NCI-H146 (cell line): ENCODE measurements at places on chromosomes 16 and 17.

- DNase-seq = no peak
Measured at GRCh38 chr17:18946536-18946935, 5.4 kb upstream of the SLC5A10 start.

DNA sequence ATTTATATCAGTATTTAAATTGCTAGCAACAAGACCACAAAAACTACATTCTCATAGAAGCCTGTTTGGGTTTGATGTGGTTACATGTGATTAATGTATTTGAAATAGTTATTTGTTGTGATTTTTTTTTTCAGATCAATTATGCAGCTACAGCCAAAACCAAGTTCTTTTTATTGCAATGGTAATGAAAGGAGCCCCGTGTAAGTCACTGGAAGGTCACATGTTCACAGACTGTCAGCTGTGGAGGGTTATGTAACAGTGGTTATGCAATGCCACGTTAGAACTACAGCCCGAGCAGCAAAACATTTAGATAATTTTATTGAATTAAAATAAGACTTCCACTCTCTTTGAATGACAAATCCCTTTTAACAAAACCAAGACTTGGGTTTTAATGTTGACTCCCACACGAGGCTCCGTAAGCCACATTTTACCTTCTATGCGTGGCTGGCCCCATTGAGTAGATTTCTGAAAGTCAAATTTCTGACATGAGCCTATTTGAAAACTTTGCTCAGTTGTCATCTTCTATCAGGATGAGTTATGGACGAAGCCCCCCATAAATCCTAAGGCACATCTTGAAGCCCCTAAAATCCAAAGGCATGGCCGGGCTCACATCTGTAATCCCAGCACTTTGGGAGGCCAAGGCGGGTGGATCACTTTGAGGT lies 41.8 kb upstream of the SEC14L1 start:
- DNase-seq = no peak

- DNase-seq = no peak
Measured at GRCh38 chr16:57724531-57724930, 11.0 kb upstream of the KATNB1 start.

- no peak for DNase-seq
Measured at GRCh38 chr16:12458591-12459358, 344.9 kb downstream of the CPPED1 start.

DNA sequence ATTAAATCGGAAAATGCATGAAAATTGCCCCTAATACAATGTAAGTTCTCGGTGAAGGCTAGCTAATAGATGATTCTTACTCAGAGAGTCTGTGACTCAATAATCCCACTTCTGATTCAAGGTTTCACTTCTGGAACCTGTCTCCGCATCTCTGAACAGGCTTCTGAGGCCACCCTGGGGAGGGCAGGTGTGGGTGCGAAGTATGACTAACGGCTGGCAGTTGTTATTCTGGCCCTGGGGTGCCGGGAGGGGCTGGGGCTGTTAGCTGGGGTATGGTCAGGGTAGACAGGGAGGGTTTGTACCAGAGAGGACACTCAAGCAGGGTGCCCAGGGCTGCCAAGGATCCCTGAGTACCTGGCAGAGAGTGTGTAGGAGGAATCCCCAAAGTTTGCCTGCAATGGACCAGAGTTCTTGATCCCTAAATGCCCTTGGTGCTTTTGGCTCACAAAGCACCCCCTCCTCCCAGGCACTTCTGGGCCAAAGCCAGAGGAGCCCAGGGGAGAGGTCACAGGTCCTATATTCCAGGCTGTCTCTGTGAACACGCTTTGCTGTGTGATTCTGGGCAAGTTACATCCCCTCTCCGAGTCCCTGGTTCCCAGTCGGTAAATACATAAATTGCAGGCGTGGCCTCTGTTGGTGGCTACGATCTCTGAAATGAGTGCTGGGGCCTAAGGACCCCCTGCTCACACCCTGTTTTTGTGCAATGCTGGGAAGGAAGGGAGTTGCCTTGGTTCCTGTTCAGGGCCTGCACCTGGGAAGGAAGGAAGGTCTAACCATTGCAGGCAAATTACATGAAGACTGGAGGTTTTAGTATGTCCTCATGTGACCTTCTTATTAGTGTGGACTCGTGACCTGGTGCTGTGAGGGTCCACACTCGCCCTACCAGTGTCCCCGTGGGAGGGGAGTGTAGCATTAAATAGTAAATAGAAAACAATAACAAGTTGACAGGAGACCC lies 49.9 kb upstream of the CPNE2 start:
- DNase-seq = no peak

DNA sequence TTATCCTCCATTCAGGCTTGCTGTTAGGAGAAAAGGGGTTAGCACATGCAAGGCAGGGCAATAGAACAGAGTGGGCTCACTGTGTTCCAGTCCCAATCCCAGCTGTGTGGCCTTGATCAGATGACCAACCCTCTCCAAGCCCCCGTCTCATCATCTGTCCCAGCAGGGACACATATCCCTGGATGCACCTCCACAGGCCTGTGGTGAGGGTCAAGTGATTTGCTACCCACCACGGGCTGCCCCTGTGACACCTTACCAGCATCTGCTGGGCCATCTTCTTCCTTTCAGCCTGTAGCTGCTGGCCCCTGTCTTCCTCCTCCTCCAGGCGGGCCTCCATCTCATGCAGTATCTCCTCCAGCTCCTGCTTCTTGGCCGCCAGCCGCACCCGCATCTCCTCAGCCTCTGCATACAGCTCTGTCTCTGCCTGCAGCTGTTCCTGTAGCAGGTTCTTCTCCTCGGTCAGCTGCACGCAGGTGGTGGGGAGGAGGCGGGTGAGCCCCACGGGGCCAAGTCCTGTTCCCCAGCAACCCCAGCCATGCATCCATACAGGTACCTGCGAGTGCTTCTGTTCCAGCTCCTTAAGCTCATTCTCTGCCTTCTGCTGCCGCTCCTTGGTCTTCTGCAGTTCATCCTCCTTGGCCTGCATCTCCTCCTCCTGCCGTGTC lies 91.3 kb downstream of the NDE1 start:
- DNase-seq = no peak

- DNase-seq = no peak
Measured at GRCh38 chr17:21357281-21357680, 18.9 kb upstream of the KCNJ12 start.

DNA sequence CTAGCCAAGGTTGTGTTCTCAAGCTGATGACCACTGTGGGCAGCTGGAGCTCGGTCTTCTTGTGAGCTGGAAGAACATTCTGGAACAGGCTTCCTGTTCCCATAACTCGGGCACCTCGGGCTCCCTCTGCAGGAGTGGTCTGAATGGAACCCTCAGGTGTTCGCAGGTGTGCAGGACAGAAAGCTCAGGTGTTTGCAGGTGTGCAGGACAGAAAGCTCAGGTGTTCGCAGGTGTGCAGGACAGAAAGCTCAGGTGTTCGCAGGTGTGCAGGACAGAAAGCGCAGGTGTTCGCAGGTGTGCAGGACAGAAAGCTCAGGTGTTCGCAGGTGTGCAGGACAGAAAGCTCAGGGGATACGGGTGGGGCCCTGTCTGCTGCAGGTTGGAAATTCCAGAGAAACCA lies 109.0 kb upstream of the CACNG5 start:
- DNase-seq = peak; percentile 10

GRCh38 chr16:898761-899682 lies 71.8 kb downstream of the LMF1 start:
- no peak for DNase-seq

DNA sequence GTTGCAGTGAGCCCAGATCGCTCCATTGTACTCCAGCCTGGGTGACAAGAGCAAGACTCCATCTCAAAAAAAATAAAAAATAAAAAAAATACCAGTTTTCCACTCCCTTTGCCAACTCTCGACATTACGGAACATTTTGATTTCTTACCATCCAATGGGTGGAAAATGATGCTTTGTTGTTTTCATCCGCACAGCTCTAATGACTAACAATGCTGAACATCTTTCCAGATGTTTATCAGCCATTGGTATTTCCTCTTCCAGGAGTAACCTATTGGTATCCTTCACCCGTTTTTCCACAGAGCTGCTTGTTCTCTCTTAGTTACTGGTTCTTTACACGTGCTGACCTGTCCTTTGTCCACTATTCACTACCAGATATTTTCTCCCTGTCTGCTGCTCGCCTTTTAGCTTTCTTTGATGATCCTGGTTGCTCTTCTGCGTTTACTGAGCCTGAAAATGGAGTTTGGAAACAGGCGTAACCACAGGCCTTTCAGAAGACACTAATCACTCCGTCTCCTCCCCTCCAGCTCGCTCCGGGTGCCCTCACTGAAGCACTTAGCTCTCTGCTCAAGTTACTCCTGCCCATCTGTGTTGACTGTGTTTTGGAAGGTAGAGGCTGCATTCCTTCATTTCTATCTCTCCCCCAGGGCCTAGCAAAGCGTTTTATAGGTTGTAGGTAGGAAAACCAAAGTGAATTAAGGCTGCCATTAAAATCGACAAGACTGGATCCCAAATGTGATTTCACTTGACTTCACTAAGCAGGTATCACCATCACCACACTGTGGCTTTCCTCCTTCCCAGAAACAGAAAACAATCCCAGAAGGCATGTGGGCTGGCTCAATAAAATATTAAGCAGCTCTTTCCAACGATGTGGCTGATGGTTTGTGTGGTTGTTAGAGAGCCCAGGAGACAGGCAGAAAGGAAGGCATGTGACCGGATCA lies 8.9 kb downstream of the SHPK start:
- no peak for DNase-seq

DNA sequence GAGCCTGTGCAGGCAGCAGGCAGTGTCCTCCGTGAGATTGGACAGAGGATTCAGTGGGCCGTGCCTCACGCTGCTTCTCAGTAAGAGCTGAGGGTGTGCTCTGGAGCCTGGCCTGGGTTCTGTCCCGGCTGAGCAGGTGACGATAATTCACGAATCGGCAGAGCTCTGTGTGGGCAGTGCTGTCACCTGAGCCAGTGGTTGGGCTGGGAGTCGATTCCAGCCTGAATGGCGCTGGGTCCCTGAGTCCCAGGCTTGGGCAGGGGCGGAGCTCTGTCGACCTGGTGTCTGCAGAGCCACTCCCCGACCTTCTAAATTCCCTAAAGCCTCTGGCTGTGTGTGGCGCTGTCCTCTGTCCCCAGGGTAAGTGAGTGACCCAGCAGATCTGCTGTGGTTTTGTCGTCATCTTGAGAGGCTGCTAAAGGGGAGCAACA lies 8.4 kb downstream of the ACSF3 start:
- no peak for DNase-seq

DNA sequence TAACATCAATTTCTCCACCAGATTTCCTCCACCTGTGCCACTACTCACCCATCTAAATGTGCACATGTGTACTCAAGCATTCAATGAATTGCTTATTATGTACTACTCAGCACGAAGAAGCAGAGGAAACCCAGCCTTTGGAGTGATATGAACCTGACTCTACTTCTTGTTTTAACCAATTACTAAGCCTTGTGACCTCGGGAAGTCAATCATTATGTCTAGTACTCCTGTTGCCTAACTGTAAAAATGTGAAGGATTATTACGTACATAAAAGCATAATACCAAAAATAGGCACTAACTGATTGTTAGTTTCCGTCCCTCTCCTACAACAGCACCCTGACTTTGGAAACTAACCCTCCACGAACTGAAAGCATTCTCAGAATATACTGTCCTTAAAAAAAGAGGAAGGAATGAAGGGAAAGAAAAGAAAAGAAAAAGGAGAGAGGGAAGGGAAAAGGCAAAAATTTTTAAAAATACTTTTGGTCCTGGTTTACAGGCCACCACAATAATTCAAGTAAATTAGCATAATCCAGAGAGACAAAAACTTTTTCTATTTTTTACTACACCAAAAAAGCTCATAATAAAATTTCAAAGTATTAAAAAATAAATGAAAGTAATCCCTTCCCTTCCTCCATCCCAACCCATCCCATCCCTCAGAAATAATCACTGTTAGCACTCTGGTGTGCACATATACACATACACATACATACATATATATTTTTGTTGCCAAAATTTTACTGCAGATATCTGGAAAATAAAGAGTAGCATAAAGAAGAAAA lies 53.6 kb downstream of the KANSL1 start:
- DNase-seq = no peak

DNA sequence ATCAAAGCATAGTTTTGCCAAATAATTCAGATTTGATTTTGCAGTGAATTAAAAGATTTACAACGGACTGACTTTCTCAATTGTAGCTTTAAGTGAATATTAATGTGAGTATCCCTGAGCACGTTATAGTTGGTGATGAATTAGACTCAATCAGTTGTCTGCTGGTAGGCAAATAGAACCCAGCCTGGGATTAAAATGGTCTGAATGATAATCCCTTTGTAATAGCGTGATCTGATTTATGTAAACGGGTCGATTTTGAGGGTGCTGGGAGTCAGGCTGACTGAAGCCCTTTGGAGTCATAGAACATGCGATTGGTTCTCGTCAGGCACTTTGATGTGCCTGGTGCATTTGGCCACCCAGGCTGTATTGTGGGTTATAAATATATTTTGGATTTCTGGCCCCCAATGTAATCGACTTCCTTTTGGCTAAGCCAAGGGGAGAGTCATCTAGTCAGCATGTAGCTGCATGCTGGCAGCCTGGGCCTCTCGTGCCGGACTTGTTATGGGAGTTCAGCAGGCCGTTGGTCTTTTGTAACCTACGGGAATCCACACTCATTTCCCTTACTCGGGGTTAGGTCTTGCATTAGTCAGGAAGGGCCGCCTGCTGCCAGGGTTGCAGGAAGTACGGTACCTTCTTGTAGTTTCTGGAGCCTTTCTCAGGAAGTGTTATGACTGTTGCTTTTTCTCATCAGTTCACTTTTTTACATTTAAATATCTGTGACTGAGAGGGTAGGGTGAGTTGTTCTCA lies 5.4 kb downstream of the PGS1 start:
- no peak for DNase-seq

DNA sequence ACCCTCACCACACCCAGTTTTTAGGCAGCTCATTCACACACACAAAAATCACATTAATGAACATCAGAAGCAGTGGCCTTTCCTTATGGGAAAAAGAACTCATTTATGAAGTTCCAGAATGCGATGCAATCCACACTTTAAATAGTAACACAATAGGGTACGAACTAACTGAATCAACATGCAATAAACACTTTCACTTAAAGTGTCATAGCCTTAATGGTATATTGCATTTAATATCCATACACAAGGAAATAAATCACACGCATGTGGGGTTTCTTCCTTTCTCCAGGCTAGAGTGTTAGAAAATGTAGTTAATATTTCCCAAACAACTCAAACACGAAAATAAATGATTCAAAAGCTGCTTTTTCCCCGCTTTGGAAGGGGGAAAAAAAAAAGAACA lies 19.7 kb downstream of the ADCY9 start:
- DNase-seq = no peak

GRCh38 chr17:6348891-6349290 lies 86.0 kb downstream of the AIPL1 start:
- no peak for DNase-seq

DNA sequence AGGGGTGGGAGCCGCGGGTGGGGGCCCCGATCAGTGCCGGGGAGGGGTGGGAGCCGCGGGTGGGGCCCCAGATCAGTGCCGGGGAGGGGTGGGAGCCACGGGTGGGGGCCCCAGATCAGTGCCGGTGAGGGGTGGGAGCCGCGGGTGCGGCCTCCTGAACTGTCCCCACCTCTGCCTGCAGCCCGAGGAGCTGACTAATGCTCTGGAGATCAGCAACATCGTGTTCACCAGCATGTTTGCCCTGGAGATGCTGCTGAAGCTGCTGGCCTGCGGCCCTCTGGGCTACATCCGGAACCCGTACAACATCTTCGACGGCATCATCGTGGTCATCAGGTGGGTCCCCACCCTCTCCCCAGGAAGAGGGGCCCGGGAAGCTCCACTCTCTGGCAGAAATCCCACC lies 20.1 kb downstream of the TPSG1 start:
- no peak for DNase-seq

GRCh38 chr16:11042191-11042590 lies 97.8 kb downstream of the CLEC16A start:
- no peak for DNase-seq

- no peak for DNase-seq
Measured at GRCh38 chr17:57154921-57155320, 69.9 kb downstream of the AKAP1 start.

GRCh38 chr16:11101695-11102522 lies 154.1 kb downstream of the SOCS1 start:
- DNase-seq = peak; percentile 7
